Activated gamma-delta T cell treated with anti-CD3 and anti-CD28 coated beads, Interleukin-2, amount 50 U/mL, for 16 hours (primary cell): ENCODE measurements at places on chromosomes 6 and 20.

DNA sequence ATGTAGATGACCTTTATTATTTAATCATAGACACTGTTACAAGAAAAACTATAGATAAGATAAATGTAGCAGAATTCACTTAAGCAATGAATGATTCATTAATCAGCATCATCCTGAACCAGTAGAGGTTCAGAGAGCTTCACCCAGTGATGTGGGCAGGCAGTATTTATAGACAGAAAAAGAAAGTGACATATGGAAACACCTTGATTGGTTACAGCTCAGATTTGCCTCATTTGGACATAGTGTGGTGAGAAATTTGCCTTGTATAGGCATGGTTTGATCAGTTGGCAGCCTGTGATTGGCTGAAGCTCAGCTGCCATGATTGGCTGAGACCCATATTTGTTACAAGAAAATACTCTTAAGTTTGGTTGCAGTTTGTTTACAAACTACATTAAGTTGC is 4.6 kb downstream of the C6orf58 start:
- no peak for DNase-seq

- DNase-seq, result no peak
Measured at GRCh38 chr6:107154801-107155160, 39.5 kb upstream of the BEND3 start.

DNA sequence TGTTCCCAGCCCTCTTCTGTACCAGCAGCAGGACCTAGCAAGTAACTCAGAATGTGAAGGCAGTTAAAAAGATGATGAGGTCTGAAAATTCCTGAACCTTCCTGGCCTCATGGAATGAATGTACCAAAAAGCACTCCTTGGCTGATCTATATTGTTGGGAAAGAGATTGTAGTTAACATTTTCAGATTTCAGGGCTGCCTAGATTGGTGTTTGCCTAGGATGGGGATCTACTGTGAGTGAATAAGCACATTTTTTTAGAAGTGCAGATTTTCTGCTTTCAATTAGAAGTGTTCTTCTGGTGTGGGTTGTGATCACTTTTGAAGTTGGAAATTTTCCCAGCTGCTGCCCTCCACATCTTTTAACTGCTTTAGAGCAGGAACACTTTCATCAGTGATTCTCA is 6.2 kb downstream of the MYLIP start:
- no peak for DNase-seq

- DNase-seq, result no peak
Measured at GRCh38 chr6:163892824-163893561, 478.5 kb downstream of the QKI start.

DNA sequence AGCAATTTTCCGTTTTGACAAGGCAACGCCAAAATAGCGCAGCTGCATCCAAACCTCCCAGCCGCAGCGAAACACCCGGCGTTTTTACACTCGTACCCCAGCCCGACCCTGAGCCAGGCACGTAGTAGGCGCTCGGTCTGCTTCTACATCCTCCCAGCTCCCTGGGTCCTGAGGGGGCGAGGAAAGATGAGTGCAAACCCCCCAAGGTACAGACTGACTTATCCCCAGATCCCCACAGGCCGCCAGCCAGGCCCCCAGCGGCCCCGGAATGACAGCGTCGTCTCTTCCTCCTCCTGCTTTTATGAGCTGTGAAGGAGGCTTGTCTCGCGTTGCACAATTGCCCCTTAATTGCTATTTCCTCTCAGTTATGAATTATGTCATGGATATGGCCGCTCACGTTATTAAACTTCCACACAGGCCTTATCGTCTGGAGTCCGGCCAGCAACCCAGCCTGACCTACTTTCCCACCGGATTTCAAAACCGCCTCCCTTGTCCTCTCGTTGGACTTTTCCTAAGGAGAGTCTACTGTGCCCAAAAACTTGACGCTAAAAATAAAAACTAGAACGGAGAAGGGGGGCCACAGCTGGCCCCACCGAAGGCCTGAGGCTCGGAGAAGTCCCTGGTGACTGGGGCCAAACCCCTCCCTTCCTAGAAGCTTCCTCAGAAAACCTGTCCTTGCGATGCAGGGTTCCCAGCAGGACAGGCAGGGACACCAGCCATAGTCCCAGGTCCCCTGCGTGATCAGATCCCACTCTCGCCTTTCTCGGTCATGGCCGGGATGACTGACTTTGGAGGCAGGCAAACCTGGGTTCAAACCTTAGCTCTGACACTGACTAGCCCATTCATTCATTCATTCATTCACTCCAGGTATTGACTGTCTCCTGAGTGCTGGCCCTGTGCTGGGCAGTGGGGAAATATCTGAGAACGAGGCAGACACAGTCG is 130.9 kb upstream of the PTPN1 start:
- DNase-seq, result no peak

- no peak for DNase-seq
Measured at GRCh38 chr6:13250703-13251102, 77.6 kb downstream of the TBC1D7 start.

DNA sequence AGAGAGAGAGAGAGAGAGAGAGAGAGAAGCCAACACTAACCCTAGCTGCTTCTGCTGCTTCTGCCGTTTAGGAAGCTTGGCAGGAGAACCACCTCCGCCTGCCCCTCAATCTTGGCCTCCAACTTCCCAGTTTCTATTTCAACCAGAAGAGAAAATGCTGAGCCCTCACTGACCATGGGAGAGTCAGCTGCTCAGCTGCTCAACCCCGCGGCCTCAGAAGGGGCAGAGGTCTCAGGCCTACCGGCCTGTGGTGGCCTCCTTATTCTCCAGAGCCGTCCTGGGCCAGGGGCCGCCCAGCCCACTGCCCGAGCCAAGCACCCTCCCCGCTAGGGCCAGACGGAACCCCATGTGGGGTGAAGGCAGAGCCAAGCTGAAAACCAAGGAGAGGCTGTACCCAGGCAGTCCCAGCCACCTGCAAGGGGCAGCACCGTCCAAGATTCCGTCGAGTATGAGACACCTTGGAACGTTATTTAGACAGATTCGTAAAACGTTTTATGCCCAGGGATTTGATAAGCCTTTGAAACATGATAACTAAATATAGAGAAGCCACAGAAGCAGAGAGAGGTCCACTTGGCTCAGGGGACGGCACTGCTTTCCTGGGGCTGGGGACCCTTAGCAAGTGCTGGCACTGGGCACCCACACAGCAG is 116.6 kb downstream of the DLL1 start:
- DNase-seq, result no peak

DNA sequence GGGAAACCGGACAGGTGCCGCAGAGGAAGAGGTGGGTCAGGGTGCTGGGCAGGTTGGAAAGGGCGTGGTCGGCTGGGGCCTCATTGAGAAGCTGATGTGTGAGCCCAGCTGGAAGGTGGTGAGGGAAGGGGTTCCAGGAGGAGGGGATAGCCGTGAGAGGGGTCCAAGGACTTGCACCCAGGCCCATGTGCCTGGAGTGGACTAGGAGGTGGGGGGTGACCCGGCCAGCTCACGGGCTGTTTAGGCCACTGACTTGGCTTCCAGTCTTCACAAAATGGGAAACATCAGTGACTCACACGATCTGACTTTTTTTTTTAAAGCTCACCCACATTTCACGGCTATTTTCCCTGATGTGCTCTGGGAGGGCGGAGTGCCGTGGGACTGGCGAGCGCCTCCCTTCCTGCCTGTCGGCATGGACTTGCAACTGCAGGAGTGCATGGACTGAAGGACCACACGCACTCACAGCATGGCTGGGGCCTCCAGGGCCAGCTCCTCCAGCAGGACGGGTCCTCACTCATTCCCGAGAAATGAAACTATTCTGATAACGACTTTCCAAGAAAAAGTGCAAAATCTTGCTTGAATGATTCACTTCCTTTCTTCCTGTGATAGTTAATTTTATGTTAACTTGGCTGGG is 13.5 kb upstream of the PDE10A start:
- DNase-seq, result no peak

DNA sequence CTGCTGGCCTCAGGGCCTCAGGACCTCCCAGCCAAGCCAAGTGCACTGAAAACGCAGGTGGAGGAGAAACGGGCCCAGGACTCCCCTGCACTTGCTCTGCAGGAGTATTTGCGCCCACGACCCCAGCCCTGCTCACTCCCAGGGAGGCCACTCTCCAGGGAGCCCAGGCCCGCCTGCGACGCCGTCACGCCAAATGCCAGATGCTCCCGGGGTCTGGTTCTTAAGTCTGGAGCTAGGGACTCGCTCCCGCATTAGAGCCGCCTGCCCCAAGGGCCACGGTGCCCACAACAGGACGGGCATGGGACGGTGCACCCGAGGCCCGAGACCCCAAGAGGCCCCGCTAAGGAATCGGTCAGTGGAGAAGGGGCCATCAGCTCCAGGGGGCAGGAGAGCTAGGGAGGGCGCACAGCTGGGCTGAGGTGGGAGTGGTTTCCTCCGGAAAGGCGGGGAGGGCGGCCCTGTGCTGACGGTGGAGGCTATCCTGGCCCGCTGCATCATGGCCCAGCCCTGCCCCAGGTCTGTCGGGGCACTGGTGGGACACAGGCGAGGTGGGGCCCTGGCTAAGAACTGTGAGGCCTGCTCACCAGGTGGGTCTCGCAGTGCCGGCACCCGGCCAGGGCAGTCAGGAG is 44.1 kb upstream of the CHRNA4 start:
- DNase-seq, result no peak

GRCh38 chr20:58577139-58577806 is 62.1 kb upstream of the APCDD1L start:
- DNase-seq, result no peak

DNA sequence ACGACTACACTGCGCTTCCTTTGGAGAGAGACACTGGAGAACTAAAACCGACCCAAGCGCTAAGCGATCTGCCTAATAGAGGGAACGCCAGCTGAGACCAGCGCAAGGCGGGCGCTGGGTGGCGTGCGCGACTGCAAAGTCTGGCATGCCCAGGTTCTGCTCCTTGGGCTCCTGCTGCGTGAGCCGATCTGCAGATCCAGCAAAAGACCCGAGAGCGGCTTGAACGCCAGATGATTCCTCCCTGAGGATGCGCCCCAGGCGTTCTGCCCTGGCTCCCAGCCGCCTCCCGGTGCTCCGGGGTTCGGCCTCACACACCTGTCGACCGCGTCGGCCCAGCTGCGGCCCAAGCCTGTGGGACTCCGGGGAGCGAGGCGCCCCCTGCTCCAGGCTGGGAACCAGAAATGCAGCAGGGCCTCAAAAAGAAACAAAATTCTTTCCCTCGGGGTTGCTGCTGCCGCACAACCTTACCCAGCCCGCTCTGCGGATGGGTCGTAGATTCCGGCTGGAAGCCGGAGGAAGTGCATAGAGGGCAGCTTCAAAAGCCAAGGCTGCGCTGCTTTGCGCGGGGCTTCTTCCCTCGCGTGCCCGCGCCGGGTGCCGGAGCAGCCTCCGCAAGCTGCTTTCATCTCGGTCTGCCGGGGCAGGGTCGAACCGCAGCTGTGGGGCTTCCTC is 17.9 kb upstream of the PRDM13 start:
- DNase-seq, result peak; percentile 46

GRCh38 chr6:73648166-73648565 is 5.6 kb downstream of the SLC17A5 start:
- DNase-seq, result no peak

GRCh38 chr6:41687501-41688175 is 47.8 kb downstream of the TFEB start:
- DNase-seq, result no peak

DNA sequence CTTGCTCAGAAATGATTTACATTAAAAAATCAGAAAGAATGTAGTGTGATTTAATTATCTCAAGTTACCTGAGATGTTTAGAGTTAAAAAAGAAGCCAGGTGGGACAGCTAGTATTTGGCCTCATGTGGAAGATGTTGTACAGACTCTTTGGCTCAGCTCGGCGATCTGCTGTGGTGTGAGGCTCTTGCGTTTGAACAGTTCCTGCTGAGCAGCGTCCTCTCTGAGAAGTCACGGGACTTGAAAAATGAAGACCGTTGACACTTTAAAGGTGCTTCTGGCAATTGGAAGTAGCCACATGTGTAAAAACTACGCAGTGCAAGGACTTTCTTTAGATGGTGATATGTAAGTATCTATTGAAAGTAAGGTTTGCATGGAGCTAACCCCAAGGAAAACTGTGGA is 169.0 kb downstream of the BACH2 start:
- DNase-seq, result no peak

GRCh38 chr20:48787861-48788375 is 39.9 kb downstream of the PREX1 start:
- no peak for DNase-seq

GRCh38 chr20:47353239-47353691 is 3.2 kb downstream of the ZMYND8 start:
- DNase-seq, result no peak

- DNase-seq, result no peak
Measured at GRCh38 chr20:58852543-58853271, at the start of gene GNAS. Gene GNAS (plus strand): TSS chr20:58852716.

DNA sequence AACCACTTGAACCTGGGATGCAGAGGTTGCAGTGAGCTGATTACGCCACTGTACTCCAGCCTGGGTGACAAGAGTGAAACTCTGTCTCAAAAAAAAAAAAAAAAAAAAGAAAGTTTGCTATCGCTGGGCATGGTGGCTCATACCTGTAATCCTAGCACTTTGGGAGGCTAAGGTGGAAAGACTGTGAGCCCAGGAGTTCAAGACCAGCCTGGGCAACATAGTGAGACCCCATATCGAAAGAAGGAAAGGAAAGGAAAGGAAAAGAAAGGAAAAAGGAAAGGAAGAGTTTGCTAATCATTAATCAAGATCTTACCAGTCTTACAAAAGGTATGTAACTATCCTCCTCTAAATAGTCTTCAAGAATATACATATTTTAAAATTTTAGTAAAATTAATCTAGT is 55.4 kb upstream of the SMIM29 start:
- DNase-seq, result no peak

DNA sequence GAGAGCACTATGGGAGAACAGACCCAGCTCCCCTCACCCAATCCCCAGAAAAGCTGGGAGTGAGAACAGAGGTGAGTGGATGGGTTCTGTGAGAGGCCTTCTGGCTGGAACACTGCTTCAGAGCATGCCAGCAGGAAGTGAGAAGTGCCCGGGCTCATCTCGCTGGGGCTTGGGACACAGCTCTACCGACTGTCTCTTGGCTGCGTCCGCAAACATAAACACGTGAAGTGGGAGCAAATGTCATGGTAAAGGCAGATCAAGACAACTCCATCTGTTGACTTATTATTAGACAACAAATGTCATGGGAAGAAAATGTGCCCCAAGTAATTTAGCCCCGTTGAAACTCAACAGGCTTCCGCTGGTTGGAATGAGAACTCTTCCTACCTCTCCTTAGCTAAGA is 25.9 kb downstream of the GNAS-AS1 start:
- DNase-seq, result no peak

DNA sequence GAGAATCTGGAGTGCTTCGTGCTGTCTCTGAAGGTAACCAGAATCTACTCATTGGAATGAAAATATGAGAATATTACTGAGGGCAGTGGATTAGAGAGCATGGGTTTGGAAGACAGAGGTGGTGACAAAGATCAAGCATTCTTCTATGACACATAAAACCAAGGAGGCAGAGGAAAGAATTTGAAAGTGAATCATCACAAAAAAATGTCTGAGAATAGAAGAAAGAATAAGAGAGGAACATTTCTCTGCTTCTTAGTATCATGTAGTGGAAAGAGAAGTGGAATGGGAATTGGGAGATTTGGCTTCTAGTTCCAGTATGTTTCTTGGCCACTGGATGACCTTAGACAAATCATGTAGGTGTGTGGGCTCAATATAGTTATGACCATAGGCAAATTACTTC is 474.0 kb downstream of the TFAP2B start:
- no peak for DNase-seq

GRCh38 chr6:142855893-142856623 is 88.9 kb downstream of the HIVEP2 start:
- no peak for DNase-seq

GRCh38 chr6:92577077-92577719 is 842.2 kb downstream of the EPHA7 start:
- no peak for DNase-seq

- DNase-seq, result no peak
Measured at GRCh38 chr6:131063764-131064272, 773 bp upstream of the EPB41L2 start.

- no peak for DNase-seq
Measured at GRCh38 chr20:50096237-50096636, 16.7 kb downstream of the UBE2V1 start.

GRCh38 chr6:139856562-139856961 is 482.1 kb upstream of the CITED2 start:
- DNase-seq, result no peak
